NCI-H1048 (cell line): ENCODE measurements at places on chromosomes 2 and 18.

GRCh38 chr2:139813340-139813739 lies 1033.2 kb upstream of the NXPH2 start:
- DNase-seq: no peak

DNA sequence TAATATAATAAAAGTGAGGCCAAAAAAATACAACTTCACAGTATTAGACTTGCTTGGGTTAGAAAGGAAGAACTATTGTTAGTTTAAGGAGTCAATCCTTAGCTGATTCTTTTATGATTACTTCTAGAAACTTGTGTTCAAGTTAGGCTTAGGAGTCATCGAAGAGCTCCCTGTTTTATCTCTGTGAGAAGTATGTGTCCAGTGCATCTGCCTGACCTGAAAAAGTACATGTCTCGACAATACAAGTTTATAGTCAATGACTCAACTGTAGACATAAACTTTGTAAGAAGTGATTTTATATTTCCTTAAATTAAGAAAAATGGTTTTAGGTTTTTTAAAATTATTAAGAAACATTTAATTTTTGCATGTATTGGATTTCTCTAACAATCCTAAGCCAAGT lies 571.2 kb downstream of the ZEB2 start:
- no peak for DNase-seq

DNA sequence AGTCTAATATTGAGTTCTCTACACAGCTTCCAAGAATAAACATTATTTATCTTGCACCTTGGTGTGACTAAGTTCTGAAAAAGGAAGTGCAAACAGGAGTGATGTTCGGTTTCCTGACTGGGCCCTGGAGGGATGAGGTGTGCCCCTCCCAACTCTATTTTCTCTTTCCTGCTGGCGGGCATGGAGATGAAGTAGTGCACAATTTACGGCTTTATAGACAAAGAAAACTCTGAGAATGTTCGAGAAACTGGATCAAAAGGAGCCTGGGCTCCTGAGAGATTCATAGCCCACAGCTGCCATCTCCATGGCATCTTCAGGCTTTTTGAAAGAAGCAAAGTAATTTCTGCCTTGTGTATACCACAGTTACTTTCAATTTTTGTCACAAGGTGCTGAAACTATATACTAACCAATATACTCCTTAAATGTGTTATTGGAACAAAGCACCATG lies 22.3 kb downstream of the LRATD1 start:
- no peak for DNase-seq

- DNase-seq: no peak
These were observed 61.5 kb downstream of the MAPK4 start for GRCh38 chr18:50621366-50621765.

GRCh38 chr2:15828576-15828975 lies 111.8 kb upstream of the MYCN start:
- DNase-seq: no peak

DNA sequence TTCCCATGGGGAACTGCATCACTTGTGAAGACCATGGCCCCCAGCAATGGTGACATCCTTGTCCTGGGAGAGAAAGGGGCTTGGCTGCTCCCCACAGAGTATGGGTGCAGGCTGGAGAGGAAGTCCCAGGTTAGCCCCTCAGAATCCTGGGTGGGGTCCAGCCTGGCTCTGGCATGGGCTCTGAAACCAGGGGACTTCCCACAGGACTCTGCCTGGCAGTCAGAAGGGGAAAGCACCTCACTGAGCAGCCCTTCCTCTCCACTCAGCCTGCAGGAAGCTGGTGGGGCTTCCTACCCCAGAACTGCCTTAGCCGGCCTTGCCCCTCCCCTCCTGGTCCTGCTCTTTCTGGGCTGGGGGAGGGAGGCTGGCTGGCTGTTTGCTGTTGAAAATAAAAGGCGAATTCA lies 3.7 kb downstream of the NEURL3 start:
- DNase-seq: no peak

GRCh38 chr2:217162533-217162932 lies 302.7 kb upstream of the TNP1 start:
- DNase-seq: no peak

GRCh38 chr18:48950536-48951447 lies at the start of gene SMAD7:
Gene SMAD7 (minus strand): TSS chr18:48950965. CDS start chr18:48950424, 541 bp downstream.
- DNase-seq: no peak

- no peak for DNase-seq
These were observed 323.6 kb upstream of the HS6ST1 start for GRCh38 chr2:128642316-128642715.

DNA sequence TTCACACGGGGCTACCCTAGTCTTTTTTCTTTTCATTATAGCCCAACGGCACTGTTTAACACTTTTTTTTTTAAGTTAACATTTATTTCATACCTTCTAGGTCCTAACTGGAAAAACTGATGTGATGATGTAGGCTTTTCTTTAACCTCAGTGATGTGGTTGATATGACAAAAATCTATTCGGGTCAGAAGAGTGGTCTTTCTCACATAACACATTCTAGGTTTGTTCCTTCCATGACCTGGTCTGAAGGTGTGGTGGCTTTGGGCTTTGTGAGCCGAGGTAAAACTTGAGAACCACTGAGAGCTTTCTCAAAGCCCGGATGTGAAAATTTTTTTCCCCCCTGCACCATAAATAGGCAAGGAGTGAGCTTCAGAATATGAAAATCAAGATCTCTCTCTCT lies 44.2 kb downstream of the GPD2 start:
- DNase-seq: no peak

DNA sequence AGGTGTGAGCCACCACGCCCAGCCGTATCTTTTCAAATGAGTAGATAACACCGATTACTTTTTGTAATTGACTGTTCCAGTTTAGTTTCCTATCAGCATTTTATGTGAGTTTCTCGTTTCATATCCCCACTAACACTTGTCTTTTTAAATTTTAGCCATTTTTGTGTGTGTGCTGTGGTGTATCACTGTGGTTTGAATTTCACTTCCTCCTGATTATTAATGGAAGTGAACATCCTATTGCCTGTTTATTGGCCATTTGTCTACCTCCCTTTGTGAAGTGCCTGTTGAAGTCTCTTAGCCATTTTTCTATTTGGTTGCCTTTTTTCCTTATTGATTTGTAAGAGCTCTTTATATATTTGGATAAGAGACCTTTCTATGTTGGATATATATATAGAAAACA lies 91.7 kb upstream of the STON1 start:
- DNase-seq: no peak

DNA sequence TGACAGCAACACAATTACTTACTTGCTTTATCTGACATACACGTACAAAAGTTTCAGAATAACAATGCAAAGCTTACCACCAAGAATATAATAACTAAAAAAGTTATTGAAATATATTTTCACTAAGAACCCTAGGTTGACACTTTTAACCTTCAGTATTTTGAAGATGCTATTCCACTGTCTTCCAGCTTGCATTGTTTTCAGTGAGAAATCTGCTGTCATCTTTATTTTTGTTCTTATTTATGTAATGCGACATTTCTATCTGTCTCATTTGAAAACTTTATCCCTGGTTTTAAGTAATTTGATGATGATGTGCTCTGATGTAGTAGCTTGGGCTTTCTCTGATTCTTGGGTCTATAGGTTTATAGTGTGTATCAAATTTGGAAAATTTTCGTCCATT lies 165.0 kb upstream of the SMIM21 start:
- no peak for DNase-seq

- DNase-seq: no peak
These were observed 1.3 kb downstream of the FMNL2 start for GRCh38 chr2:152336119-152336853.

GRCh38 chr18:53838746-53839145 lies 385.7 kb downstream of the MBD2 start:
- DNase-seq: no peak

DNA sequence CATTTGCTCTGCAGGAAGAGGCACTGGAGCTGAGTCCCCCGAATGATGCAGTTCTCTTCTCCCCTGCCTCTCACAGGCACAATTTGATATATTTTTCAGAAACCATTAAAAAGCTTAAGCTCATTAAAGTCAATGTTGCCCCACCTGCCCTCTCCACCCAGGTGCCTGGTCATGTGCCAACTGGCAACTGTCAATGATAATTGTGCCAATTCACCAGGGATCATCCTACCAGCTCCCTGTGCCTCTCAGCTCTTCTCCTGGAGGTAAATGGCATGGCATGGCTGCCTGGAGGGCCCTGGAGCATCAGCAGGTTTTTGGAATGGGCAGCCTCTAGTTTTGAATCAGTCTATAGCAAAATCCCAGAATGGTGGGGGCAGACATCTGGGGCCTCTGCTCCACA lies 279.6 kb upstream of the ID2 start:
- no peak for DNase-seq
